NCI-H187 treated with DMSO at 0.1 percent for 48 hours (cell line): ENCODE measurements at places on chromosomes 4 and X.

DNA sequence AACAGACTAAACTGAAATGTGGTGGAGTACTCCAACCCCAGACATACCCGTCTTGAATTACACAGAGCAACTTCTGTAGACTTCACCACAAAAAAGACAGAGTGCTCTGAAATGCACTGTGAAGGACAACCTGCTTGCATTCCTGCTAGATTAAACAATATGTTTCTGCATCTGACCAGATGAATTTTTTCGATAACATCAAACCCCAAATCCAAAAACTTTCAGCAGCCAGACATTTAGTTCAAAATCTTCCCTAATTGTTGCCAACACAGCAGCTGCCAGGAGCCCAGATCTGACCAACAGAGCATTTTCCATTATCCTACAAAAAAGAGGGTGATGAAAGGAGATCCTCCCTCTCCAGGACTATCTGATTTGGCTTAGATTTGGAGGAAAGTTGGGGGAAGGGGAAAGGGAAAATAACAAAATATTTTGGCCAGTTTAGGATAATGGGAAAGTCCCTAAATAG is 356.5 kb downstream of the PDGFC start:
- DNase-seq: no peak

GRCh38 chrX:150984169-150984824 is 1.2 kb downstream of the HMGB3 start:
- DNase-seq: no peak

GRCh38 chr4:8904666-8905065 is 33.0 kb upstream of the HMX1 start:
- DNase-seq: no peak

DNA sequence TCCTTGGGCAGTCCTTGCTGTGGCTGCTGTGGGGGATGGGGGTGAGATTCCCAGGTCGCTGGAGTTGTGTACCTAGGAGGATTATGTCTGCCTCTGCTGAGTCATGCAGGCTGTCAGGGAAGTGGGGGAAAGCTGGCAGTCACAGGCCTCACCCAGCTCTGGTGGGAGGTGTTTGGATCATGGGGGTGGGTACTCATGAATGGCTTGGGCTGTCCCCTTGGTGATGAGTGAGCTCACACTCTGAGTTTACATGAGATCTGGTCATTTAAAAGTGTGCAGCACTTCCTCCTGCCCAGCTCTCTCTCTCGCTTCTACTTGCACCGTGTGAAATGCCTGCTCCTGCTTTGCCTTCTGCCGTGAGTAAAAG is 24.6 kb upstream of the PDLIM3 start:
- no peak for DNase-seq

DNA sequence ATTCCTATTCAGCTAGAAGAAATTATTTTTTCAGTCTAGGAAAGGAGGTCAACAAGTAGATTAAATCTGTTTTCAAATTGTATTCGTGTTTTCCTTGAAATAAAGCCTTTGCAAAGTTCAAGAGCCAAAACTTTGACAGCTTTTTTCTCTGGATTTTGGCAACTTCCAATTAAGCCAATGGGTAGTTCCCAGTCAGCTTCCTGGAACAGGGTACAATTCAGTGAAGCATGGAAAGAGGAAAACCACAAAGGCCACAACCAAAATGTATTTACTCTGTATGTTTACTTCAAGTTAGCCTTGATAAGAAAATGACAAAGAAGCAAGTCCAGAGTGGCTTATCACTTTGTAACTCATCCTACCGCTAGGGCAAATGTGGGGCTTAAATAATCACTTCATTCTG is 188.6 kb downstream of the COMMD8 start:
- DNase-seq: no peak
